ENCODE measurements at places on chromosomes 6 and 20. TPM values are rescaled to one million over a fixed set of nuclear protein-coding genes. Genes with fewer than 3 reads are reported as not detected.

MACROD2 gene
- total RNA-seq = not detected

PRDM1 gene
- total RNA-seq = 174 TPM

SLA2 gene
- total RNA-seq = 18.9 TPM

DNA sequence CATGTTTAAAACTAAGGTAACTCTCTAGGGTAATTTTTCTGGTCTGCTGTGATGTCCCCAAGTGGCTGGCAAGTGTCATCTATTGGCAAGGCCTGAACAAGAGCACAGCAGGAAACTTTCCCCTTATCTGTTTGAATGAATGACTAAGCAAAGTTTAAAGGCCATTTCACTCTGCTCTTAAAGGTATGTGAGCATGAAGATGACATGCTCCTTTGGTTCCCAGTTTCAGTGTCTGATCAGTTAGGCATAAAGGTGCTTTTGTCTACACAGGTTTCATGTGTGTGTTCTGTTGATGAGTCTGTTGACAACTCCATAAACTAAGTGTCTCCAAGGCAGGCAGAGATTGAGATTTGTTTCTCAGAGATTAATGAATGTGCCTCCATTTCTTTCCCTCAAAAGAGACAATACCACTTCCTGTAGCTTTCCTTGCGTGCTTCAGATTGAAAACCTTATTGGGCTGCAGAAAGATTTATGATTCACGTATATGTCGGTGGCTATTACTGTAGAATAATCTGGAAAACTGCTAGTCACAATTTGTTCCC lies 83.9 kb downstream of the MAP3K7 start:
- DNase-seq = no peak

IRF4 gene
- 112 TPM for total RNA-seq

DNA sequence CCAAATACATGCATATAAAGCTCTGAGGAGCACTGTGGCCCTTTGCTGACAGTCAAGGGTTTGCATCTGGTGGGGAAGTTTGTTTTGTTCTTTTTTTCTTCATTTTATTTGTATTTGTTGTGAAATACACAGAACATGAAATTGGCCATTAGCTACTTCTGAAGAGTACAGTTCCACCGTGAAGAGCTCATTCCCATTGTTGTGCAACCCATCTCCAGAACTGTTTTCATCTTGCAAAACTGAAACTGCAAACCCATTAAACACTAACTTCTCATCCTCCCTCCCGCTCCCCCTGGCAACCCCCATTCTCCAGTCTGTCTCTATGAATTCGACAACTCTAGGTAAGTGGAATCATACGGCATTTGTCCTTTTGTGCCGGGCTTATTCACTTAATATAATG lies 231.3 kb downstream of the TFAP2C start:
- no peak for DNase-seq

DNA sequence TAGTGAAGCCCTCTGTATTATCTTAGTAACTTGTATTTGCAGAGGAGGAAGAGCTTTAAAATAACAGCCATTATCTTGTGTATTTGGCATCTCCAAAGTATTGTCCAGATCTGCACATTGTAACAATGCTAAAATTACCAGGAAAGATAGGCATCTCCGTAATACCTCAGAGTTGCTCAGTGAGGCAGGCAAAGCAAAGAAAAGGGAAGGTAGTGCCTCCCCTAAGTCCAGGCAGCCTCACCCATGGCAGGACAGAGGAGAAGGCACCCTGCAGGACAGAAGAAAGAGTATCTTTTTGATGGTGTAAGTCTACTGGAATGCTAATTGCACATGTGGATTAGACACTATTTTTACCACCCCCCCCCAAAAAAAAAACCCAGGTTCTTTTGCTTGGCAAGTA lies 13.6 kb upstream of the SSTR4 start:
- DNase-seq = no peak

BPIFB2 gene
- total RNA-seq = not detected

GRCh38 chr6:6220718-6221117 lies 99.7 kb downstream of the F13A1 start:
- no peak for DNase-seq

GRCh38 chr20:62719250-62719935 lies 10.8 kb downstream of the NTSR1 start:
- no peak for DNase-seq

- no peak for DNase-seq
Observed at GRCh38 chr6:99296261-99296660, 53.2 kb downstream of the FAXC start.

- DNase-seq = no peak
Observed at GRCh38 chr20:31593221-31594001, 11.7 kb upstream of the ID1 start.

CRISP3 gene
- not detected for total RNA-seq

DNA sequence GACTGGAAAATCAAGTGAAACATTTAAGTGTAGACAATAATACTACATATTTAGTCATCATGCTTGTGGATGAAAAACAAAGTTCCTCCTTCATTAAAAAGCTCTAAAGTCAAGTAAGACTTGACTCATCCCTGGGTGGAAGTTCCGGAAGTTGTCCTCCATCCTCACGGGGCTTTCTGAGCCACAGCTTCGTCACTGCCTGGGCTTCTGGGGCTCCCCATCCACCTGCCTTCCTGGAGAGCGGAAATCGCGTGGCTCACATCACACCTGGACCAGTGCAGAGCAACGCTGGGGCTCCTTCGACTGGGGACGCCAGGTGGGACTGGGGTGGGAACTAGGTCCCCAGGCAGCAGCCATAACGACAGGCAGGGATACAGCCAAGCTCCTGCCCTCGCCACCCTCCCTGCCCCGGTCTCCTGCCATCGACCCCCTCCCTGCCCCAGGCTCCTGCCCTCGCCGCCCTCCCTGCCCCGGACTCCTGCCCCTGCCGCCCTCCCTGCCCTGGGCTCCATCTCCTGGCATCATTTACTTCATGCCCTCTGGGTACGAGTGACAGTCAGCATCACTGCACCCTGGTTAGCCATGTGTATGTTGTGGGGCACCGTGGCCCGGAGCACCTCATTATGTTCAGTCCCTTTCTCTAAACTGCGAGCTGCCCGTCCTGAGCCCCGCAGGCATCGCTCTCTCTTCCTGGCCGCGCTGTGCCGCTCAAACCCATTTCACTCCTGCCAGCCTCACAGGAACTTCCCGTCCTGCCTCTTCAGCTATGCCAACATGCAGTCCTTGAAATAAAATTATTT lies 12.9 kb downstream of the THBS2 start:
- DNase-seq = peak; percentile 49

GRCh38 chr6:5516036-5516435 lies 254.7 kb downstream of the FARS2 start:
- DNase-seq = no peak

GRCh38 chr6:2179241-2179640 lies 66.2 kb downstream of the GMDS start:
- DNase-seq = no peak

- DNase-seq = no peak
Observed at GRCh38 chr20:57777911-57778310, 68.1 kb upstream of the PMEPA1 start.

- no peak for DNase-seq
Observed at GRCh38 chr20:62413025-62413570, 6.0 kb upstream of the CABLES2 start.

- peak; percentile 69 for DNase-seq
Observed at GRCh38 chr6:142885182-142885867, 59.7 kb downstream of the HIVEP2 start.

- no peak for DNase-seq
Observed at GRCh38 chr6:156406688-156407087, 370.5 kb upstream of the ARID1B start.

DNA sequence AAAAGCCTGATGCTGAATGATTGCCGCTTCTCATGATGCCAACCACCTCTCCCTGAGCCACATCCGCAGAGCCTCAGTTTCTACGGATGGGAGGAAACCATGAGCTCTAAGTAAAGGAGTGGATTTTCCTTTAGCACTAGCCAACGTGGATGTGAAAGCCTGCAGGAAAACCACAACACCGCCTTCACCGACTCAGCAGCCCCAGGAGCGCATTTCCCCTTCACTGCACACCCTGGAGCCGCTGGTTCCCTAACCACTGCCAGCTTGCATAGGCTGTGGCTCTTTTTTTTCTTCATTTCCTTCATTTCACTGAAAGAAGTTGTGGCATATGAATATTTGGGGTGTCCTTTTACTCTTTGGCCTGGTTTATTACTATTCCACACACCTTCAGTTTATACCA lies 50.5 kb upstream of the SSTR4 start:
- DNase-seq = no peak

C2 gene
- not detected for total RNA-seq

GRCh38 chr6:18087396-18088165 lies 34.9 kb downstream of the NHLRC1 start:
- DNase-seq = no peak

GRCh38 chr6:12957321-12958051 lies 240.9 kb downstream of the PHACTR1 start:
- DNase-seq = no peak
